ENCODE measurements at places on chromosomes 6 and 20.

- DNase-seq: no peak
These were observed 83.8 kb downstream of the FNDC1 start for GRCh38 chr6:159252955-159253508.

DNA sequence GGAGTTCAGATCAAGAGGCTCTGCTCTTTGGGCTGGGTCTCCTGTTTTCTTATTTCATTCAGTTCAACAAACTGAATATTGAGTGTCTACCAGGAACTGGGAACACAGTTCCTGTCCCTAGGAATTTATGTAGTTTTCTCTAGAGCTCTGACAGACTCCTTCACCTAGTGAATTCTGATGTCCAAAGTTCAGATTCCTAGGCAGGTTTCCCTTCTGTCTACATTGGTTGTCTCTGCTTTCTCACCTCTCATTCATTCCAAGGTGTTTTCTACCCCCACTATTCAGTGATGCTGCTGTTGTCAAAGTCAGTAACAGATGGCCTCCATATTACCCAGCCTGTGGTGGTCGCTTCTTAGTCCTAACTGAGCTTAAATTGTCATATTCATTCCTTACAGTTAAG, 4.4 kb downstream of the SMIM13 start:
- no peak for DNase-seq

- no peak for DNase-seq
These were observed 593.0 kb upstream of the CITED2 start for GRCh38 chr6:139967497-139967896.

DNA sequence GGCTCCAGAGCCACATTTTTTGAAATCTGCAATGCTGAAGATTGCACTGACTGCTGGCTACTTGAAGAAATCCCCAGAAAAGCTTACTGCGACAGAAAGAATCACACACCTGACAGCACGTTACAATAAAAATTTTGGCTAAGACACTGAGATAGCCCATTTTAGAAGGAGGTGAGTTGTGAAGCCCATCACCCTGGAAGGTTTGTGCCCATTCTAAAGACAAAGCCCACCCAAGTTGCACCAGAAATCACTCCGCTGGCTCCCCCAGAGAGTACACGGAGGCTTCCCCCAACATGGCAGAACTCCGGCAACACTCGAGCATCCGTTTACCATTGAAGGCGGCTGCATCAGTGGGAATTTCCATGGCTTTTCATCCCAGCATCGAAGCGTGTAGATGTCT, 29.4 kb downstream of the LPA start:
- no peak for DNase-seq

DNA sequence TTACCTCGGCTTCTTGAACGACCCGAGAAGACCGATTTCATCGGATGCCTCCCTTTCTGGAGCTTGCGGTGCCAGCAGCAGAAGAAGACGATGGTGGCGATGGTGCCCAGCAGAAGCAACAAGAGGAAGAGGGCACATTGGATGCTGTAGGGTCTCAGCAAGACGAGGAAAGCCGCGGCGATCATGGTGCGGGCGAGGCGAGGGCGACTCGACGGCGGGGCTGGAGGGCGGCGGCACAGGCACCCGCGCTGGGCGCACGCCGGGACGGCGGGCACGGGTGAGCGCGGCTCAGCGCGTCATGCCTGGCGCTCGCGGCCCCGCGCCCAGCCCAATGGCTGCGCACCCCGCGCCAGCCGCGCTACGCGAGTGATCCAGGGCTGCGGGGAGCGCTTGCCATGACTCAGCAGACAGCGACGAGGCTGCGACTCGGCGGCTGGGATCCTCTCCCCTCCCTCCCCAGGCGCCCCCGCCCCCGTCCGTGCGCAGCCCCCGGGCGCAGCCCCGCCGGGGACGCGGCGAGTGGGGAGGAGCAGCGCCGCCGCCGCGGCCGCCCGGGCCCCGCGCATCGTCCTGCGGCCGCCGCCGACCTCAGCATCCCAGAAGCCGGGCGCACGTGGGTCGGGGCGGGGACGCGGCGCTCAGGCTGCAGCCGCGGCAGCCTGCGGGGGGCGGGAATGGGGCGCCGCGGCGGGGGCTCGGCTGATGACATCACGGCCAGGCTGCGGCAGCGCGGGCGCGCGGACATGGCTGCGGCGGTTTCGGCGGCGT, at the start of gene BEND6:
Gene BEND6, plus strand, starts transcription at position 705 of the 768 bp plus-strand sequence. CDS start 26,704 bp downstream, outside the sequence.
- no peak for DNase-seq

- no peak for DNase-seq
These were observed 118.4 kb downstream of the JPH2 start for GRCh38 chr20:44068316-44069201.

DNA sequence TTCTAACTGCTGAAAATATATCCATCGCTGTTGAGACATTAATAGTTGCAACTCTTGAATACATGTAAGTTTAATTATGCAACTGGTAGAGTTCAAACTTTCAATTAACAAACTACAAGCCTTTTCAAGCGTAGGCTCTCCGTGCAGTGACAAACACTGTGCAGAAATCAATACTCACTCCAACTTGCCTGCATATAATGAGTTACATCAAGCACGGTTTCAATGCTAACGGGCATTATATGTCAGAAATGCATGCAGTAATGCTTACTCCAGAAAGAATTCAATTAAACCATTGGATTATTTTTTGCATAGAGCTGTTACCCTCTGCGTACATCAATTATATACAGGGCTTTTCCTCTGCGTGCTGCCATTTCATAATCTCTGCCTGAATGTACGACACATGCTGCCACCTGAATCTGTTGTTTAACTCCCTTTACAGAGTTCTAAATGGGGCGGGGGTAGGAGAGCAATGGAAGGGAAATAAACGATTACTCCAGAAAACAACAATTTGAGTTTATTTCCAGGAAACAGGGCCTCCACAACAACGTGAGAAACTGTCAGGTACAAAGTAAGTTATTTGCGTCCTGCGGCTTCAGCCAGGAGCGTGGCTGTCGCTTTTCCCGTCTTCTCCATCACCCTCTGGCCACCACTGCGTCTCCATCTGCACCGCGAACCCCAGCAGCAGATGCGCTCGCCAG, 1.8 kb downstream of the PTPRK start:
- no peak for DNase-seq

DNA sequence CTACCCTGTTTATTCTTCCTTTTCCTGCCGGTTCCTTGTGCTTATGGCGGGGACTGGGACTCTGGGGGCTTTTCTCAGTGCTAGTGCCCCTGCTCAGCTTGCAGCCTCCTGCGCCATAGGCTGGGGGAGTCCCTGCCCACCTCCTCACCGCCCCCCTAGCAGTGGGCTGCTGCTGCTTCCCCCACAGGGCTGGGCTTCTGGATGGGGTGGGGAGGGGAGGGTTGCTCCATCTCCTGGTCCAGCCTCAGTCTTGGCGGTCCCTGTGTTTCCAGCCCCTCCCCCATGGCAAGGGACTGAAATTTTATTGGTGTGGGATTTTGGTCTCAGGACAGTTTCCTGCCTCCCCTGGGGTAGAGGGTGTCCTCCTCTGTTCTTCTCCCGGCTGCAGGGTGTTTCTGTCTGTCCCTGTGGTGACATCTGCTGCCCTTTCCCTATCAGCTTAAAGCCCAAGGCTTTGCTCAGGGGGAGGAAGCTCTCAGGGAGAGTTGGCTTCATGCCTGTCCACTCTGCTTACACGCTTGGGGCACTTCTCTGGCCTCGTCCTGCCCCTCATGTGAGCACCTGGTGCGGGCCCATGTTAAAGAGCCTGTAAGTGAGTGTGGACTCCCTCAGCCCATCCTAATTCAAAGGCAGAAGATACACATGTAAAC, 100.6 kb downstream of the HIVEP1 start:
- no peak for DNase-seq

GRCh38 chr6:122839472-122839871, 50.4 kb downstream of the SMPDL3A start:
- peak; percentile 19 for DNase-seq

- no peak for DNase-seq
These were observed 158.3 kb downstream of the DOK5 start for GRCh38 chr20:54633374-54634355.

DNA sequence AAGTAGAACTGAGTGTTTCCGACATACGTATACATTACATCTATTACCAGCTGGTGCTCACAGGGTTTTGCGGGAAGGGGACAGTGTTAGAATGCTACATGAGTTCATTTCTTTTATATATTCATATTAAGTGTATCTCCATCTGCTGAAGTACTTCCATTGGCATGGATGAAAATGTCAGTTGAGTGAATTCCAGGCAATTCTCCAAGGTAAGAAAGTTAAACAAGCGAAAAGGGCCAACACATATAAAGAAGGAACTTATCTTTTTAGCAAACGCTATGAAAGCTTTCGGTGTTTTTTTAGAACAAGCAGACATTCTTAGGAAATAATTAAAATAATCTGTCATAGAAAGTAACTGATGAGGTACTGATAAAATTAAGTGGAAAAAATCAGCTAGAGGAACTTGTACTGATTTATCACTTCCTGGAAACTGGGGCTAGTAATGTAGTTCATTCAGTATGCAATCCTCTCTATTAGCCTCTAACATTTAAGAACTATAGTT, 34.6 kb downstream of the RNF146 start:
- DNase-seq: no peak

DNA sequence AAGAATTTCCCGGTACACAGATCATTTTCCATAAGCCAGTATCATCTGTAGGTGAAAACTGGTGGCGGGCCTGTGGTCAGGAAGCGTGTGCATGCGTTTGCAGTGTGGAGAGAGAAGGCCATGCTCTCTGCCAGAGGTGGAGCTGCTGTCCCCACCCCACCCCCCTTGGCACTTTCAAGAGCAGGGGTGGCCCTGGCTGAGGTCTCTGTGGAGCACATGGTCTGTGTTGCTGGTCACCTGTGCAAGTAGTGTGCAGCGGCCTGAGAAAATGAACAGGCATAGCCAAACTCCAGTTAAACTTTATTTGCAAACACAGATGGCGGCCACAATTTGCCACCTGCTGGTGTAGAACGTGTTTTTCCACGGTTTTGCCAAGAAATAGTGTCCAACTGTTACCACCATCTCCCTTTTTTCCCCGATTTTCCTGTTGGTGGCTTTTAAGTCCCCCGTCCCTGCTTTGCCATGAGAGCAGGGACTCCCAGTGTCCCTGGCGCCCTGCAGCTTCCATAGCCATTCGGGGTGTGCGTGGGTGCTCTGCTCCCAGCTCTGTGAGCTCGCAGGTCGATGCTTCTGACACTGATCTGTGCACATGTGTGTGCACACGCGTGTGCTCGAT, 2.5 kb downstream of the ADRM1 start:
- no peak for DNase-seq

DNA sequence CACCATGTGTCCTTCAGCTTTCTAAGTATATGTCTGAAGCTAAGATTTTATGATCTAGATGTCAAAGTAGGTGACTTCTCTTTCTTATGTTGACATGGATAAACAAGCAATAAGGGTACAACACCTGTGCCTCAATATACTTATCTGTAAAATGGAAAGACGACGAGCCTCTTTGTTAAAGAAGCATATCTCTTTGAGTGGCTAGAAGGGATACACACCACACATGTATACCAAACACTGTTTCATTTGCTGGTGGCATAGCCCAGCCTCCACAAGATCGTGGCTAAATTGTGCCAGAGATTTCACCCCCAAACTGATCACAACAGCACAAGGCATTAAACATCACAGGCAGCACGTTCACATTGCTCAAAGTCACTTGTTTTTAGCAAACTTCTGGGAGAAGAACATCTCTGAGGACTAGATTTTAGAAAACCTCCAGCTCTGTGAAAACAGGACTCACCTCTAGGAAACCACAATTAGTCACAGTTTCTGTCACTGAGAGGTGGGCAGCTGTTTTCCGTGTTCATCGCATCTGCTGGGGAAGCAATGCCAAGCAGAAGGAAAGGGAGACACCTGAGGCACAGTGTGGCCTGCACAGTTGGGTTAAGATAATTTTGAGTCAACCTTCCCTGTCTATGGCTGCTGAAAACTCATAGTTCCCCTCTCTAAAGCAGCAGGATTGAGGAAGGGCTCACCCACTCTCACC, 263.0 kb upstream of the PLCB4 start:
- no peak for DNase-seq

GRCh38 chr20:20732641-20733040, 20.2 kb upstream of the RALGAPA2 start:
- no peak for DNase-seq

DNA sequence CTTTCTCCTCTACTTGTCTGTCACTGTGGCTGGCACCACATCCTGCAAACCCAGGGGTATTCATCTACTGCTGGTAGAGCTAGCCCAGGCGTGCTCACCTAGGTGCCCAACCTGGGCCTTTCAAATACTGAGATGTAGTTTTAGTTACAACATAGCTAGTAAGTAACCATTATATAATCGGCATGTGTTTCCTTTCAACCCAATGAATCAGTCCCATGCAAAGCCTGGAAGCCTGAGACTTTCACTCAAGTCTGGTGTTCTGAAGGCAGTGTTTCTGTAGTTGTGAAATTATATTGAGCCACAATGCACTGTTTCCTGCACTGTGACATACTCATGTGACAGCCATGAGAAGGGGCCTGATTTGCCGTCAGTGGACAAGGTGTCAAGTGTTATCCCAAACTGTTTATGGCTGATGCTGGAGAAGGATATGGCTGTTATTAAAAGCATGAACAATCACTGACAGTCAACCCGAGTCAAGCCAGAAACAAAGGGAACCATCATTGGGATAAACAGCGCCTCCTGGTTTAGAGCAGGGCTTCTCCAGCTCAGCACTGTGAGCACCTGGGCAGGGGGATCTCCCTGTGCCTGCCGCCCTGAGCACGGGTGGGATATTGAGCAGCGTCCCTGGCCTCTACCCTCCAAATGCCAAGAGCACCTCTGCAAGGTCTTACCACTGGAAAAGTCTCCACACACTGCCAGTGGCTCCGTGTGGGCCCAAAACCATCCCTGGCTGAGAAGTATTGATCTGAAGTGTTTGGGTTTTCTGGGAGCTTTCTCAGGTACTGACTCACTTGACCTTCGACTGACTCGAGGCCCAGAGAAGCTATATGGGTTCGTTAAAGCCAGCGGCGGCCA, 1.6 kb downstream of the PSMA7 start:
- DNase-seq: no peak

DNA sequence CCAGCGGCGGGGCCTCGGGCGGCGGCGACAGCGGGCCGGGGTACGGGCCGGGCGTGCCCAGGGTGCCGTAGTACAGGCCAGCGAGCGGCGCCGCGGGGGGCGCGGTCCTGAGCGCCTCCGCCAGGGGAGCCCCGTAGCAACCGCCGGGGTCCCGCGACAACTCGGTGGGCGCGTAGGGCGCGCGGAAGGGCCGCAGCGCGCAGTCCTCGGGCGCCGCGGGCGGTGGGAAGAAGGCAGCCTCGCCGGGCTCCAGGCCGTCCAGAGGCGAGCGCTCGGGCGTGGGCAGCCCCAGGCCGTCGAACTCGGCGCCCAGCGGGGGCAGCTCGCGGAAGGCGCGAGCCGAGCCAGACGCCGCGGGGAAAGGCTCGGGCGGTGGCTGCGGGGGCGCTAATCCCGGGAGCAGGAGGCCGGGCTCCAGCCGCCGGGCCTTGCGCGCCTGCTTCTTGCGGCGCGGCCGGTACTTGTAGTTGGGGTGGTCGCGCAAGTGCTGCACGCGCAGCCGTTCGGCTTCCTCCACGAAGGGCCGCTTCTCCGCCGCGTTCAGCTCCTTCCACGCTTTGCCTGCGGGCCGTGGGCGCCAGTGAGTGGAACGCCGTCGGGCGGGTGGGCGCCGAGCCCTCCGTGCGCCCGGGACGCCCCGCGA, 916 bp downstream of the SOX18 start:
- no peak for DNase-seq

DNA sequence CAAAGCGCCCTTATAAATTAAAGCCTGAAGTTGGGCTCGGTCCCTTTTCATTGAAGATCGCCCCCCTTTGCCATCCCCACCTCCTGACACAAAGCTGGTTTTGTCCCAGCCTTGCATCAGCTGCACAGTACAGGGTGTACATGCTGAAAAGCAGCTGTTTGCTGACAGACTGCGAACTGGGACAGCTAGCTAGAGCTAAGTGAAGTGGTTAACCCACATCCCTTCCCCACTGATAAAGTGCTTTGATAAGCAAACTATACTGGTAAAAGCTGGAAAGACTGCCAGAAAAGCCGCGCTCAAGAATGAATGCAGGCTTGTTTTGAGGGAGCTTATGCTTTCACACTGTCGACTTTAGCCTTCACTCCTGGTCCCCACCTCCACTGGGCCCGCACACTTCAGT, 207.3 kb downstream of the GMDS start:
- DNase-seq: no peak

Measured in activated CD4-positive, alpha-beta T cell treated with anti-CD3 and anti-CD28 coated beads for 24 hours (primary cell).